ENCODE measurements at places on chromosomes 6 and 20.

DNA sequence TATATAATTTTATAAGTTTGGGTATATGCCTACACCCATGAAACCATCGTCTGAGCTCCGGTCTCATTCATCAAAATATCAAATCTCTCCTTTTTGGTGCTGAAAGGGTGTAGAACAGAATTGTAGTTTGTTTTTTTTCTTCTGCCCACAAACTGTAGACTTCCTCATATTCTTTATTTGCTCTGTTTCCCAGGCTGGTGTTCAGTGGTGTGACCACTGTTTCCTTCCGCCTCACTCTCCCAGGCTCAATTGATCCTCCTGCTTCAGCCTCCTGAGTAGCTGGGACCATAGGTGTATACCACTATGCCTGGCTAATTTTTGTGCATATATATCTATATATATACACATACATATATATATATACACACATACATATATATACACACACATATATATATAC, 139.6 kb upstream of the HCRTR2 start:
- DNase-seq = no peak

- no peak for DNase-seq
Measured at GRCh38 chr20:31758991-31759390, 19.9 kb downstream of the TPX2 start.

DNA sequence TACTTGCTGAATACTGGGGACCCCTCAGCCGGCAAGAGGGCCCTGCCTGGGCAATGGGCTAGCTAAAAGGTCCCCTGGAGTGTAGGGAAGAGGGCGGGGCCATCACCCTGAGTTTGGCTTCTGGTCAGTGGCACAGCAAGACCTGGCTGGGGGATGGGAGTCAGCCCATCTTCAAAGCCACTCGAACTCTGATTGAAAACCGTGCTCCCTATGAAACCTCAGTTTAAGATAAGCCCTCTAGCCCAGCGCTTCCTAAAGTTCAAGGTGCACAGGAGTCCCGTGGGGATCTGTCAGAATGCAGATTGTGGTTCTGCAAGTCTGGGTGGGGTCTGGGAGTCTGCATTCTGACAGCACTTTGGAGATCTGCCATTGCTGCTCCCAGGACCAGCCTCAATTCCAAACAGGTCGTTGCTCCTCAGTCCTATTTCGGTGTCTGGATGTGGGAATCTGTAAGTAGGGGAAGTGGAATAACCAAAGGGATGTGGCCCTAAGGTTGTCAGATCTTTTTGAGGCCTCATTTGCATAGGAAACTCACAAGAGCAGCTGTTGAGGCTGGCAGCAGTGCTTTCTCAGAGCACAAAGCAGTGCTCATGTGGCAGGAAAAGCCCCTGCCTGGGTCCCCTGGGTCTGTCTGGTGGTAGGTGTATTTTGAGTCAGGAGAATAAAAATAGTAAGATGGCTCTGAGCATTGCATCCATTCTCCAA, 85.3 kb upstream of the SCP2D1 start:
- no peak for DNase-seq

- no peak for DNase-seq
Measured at GRCh38 chr6:148457137-148457842, 114.7 kb downstream of the SASH1 start.

DNA sequence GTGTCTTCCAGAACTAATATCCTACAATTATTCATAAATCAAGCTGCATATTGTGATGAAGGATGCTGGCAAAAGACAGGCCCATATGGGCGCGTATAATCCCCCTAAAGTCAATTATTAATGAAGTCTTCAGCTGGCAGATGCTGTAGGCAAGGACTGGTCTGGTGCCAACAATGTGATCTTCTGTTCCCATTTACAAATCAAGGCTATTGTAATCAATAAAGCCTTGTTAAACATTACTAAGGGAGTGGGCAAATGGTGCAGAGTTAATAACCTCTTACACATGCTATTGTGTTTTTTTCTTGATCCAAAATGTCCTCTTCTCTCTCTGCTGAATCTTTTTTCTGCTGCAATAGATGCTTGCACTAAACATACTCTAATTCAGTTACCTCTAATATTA, 119.0 kb downstream of the ALDH8A1 start:
- DNase-seq = no peak

DNA sequence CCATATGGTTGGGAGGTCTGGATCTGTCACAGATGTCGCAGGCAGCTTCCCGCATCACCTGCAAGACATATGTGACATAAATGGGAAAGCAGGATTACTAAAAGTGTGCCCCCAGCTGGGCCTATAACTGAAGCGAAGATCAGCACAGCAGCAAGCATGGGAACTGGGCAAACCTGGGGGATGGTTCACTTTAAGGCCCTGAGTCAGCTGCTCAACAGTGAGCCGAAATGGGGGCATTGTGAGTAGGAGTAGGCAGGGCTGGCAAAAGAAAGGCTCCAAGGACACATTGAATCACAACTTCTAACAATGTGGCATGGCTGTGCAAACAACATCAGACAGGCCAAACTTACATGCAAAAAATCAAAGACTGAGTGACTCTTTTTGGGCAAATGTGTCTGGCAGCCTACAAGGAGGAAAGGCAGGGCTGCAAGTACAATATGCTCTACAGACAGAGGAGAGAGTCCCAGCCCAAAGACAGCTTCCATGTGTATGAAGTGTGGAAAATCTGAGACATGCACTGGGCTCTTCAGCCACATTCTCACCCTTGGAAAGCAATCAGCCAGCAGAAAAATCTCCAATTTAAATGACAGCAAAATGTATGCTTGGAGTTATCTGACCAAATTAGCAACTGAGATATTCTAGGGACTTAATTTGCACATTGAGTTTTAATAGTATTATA, 531.0 kb upstream of the MMS22L start:
- no peak for DNase-seq

GRCh38 chr20:19813846-19814640, 56.0 kb downstream of the RIN2 start:
- DNase-seq = no peak

GRCh38 chr6:74091136-74091793, 395.3 kb downstream of the CD109 start:
- DNase-seq = peak; percentile 18

- DNase-seq = no peak
Measured at GRCh38 chr6:164756142-164756541, 553.3 kb downstream of the C6orf118 start.

GRCh38 chr6:134115715-134116074, 63.3 kb upstream of the SLC2A12 start:
- DNase-seq = no peak

DNA sequence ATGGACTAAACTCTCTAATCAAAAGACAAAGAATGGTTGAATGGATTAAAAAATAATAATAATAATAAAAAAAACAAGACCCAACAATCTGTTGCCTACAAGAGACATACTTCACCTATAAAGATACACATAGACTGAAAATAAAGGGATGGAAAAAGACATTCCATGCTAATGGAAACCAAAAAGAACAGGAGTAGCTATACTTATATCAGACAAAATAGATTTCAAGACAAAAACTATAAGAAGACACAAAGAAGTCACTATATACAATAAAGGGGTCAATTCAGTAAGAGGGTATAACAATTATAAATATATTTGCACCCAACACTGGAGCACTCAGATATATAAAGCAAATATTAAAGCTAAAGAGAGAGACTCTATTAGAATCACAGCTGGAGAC, 106.7 kb downstream of the BTBD9 start:
- DNase-seq = no peak

- no peak for DNase-seq
Measured at GRCh38 chr20:19929012-19929360, 88.2 kb upstream of the NAA20 start.

DNA sequence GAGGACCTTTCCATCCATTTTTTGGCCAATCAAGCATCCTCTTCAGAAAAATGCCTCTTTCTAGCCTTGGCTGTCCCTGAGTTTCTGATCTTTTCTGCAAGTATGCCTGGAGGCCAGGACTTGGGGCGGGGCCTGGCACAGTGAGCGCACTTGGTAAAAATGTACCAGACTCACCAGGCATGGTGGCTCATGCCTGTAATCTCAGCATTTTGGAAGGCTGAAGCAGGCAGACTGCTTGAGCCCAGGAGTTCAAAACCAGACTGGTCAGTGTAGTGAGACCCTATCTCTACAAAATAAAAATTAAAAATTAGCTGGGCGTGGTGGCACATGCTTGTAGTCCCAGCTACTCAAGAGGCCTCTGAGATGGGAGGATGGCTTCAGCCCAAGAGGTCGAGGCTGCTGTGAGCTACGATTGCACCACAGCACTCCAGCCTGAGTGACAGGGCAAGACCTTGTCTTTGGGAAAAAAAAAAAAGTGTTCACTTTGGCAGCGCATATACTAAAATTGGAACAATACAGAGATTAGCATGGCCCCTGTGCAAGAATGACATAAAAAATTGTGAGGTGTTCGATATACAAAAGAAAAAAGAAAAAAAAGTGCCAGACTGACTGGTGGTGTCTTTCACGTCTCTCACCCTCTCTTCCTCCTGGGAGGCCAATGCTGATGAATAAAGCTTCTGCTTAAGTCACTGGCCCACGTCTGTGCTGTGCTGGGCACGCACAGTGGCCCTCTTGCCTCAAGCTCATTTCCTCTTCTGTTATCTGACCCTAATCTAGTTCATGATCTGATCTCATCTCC, 18.1 kb upstream of the SLC9A8 start:
- DNase-seq = no peak

DNA sequence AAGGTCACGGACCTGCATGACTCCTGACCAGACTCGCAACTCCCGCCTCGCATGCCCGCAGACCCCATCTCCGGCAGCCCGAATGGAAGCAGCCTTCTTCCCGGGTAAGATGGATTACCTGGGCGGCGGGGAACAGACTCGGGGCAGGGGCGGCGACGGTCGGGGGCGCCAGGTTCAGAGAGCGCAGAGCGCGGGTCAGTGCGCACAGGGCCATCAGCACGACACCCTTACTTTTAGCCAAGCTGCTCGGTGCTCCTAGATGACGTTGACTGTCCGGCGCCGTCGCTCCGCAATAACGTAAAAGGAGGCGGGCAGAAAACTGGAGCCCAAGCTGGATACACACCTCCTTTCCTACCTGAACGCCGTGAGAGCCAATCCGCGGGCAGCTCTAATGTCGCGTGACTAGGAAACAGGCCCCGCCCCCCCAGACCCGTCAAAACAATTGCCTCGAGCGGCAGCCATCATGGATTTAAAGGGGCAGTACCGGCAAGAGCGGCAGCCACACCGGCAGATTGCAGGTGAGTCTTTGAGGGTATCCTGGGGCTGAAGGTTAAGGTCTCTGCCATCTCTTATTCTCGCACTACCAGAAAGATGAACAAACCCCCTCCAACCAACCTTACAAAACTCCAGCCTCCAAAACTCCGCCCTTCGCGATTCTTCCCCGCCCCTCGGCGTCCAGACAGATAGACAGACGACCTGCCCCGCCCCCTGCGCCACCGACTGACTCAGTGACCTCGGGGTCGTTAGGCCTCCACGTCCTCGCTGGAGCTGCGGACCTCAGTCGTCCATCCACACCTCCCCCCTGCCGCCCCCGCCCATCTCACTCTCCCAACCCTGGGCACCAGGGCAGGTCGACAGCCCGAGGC, at the start of the genes KLC4 and MRPL2:
KLC4 (plus strand) TSS at position 464 of the 866 bp plus-strand sequence. CDS start 1,705 bp downstream, outside the sequence.
MRPL2 (minus strand) TSS at position 267 of the 866 bp plus-strand sequence; CDS start at position 214, 53 bp downstream.
- DNase-seq = peak; percentile 94

GRCh38 chr20:18839507-18840247, 26.1 kb downstream of the SCP2D1 start:
- DNase-seq = no peak

DNA sequence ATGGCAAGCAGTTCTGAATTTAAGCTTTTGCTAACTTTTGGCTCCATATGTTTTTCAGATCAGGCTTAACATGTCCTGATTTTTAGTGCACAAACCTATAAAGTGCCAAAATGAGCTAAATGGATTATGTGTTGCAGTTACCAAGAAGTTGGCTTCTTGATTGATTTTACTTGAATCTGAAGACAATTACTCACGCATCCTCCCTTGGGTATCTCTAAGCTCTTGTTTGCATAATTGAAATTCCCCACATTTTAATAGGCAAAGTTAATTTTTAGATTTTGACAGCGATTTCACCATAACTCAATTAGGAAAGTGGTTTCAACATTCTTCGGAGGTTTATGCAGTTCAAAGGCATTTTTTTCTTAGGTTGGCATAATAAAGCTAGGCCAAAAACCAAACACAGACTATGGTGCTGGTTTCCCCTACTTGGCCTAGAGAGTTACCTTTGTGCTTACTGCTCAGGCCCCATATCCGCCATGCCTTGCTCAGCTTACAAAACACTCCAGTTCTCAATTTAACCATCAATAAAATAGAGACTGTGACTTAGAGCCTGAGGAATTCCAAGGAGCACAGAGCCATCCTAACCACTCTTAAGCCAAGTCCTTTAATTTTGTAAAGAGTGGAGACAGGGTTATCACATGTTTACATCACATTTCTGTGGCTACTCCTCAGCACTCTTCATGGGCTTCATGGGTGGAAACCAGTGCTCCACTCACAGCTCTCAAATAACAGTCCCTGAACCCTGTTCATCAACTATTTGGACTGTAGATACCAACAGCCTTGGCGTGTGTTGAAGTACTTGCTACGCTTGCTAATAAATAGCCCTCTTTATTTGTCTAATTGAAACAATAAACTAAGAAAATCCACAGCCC, 32.1 kb downstream of the LAMA4 start:
- no peak for DNase-seq

- DNase-seq = peak; percentile 36
Measured at GRCh38 chr6:155126727-155127439, 131.8 kb downstream of the TIAM2 start.

DNA sequence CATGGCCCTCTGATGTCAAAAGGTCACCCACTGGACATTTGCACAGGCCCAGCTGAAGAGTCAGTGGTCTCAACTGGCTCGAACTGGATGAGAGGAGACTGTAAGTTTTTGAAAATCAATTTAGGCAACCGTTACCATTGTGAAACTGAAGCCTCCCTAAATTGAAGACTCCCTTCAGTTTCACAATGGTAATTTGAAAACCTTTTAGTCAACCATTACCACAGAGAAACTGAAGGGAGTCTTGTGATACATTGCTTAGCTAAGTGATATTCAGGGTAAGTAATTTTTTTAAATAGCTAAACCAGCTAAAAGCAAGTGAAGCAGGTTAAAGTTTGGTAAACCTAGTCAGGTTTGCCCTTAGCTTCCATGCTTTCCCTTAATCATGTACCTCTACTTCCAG, 197.3 kb upstream of the NT5E start:
- DNase-seq = no peak

- DNase-seq = peak; percentile 37
Measured at GRCh38 chr20:4720041-4720976, 1.4 kb upstream of the PRND start.

- DNase-seq = no peak
Measured at GRCh38 chr6:15596186-15596896, 66.5 kb downstream of the DTNBP1 start.

GRCh38 chr6:143110996-143111395, 50.3 kb downstream of the AIG1 start:
- DNase-seq = no peak

- no peak for DNase-seq
Measured at GRCh38 chr6:154852687-154853086, 119.5 kb downstream of the SCAF8 start.
